ENCODE measurements at places on chromosomes 7 and 10.

- no peak for DNase-seq
Observed at GRCh38 chr7:155763691-155764437, 48.4 kb downstream of the SHH start.

- DNase-seq: peak; percentile 6
Observed at GRCh38 chr10:67306588-67307205, 380.9 kb downstream of the LRRTM3 start.

DNA sequence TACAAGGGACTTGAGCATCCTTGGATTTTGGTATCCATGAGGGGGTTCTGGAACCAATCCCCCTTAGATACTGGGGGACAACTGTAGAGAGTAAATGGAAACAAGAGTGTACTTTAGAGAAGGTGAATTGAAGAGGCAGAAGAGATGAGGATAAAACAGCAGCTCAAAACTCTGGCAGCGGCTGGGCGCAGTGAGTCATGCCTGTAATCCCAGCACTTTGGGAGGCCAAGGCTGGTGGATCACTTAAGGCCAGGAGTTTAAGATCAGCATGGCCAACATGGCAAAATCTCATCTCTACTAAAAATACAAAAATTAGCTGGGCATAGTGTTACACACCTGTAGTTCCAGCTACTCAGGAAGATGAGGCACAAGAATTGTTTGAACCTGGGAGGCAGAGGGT lies 218.7 kb downstream of the GALNT17 start:
- no peak for DNase-seq

GRCh38 chr10:50152792-50153272 lies 85.1 kb downstream of the WASHC2A start:
- DNase-seq: peak; percentile 31

- no peak for DNase-seq
Observed at GRCh38 chr10:48555310-48556042, 49.4 kb downstream of the ARHGAP22 start.

GRCh38 chr7:19369182-19369581 lies 224.0 kb upstream of the FERD3L start:
- no peak for DNase-seq

DNA sequence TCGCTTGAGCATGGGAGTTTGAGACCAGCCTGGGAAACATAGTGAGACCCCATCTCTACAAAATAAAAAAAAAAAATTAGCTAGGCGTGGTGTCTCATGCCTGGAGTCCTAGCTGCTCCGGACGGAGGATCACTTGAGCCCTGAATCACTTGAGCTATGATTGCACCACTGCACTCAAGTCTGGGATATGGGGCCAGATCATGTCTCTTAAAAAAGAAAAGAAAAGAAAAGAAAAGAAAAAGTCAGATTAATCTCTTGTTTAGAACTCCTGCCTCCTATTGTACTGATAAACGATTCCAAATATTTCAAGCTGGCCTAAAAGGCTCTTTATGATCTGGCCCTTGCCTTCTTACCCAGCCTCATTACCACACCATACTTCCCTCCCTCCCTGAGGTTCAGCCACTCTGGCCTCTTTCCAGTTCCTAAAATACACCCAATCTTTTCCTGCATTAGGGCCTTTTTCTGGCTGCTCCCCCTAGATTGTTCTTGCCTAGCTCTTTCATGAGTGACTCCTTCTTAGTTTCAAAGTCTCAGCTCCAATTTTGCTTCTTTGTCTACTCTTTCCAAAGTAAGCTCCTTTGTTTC lies 41.7 kb downstream of the VCL start:
- no peak for DNase-seq

Data from brain (organoid and tissue), 16 donors.